ENCODE measurements at places on chromosomes 2 and 18.

- DNase-seq = no peak
Observed at GRCh38 chr2:236393581-236393980, 129.4 kb upstream of the ASB18 start.

GRCh38 chr2:66733364-66733999 is 298.6 kb downstream of the MEIS1 start:
- peak; percentile 67 for DNase-seq

DNA sequence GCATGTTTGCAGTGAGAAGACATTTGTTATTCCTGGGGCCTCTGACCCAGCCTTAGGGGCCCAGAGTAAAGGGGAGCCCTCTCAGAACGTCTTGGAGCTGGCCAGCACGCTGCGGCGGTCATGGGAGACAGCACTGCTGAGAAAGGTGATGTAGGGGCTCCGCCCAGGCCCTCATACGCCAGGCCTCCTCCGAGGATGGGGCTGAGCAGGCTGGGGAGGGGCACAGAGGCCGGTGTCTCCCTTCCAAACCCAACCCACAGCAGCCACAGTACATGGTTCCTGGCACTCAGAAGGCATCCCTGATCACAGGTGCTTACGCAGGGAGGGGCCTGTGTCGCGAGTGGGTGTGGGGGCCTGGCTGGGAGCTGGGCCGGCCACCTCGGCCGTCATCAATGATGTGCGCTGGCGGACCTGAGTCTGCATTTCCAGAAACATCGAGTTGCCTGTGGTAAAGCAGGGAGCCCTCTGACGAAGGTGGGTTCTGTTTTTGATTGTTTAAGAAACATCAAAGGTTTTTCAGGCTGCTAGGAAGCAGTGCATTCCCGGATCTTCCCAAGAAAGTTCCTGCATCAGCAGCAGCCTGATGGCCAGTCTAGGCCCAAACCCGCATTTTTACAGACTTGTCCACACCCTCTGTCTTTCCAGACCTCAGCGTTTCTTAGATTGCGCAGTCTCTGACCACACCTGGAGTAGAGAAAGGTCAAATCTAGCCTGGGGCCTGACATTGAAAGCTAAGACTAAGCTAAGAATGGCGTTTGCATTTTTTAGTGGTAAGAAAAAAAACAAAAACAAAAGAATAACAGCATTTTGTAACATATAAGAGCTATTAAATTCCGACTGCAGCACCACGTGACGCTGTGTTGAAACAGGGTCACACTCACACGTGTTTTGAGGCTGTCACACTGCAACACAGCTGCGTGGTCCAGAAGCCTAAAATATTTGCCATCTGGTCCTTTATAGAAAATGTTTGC is 51.2 kb upstream of the PXDN start:
- peak; percentile 16 for DNase-seq

- no peak for DNase-seq
Observed at GRCh38 chr2:239229545-239230279, 171.1 kb downstream of the HDAC4 start.

- no peak for DNase-seq
Observed at GRCh38 chr2:40016151-40016885, 237.3 kb upstream of the THUMPD2 start.

GRCh38 chr18:24220318-24220688 is 81.4 kb downstream of the CABYR start:
- no peak for DNase-seq

GRCh38 chr2:196088203-196088602 is 19.6 kb upstream of the DNAH7 start:
- DNase-seq = no peak

DNA sequence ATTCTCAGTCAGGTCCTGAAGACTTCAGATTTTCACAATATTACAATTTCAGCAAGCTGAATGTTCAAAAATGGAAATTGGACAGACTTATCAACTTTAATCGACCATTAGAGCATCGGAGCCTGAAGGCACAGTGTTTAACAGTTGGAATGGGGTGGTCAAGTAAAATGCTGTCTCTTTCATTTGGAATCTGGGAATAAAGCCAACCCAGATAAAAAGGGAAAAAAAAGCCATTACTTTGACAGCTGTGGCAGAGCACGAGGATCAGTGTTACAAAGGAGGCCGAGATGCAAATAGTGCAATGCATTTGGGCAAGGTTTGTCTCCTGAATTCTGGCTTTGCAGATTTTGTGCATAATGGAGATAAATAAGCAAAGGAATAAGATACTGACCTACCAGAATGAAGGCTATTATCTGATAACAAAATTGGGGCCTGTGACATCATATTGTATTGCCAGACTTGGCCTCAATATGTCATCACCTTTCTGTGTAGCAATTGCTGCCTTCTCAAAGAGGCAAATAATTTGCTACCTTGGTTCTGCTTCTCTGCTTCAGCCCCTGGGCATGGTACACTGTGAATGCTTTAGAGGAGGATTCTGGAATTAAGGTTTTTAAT is 277.5 kb upstream of the KLHL29 start:
- DNase-seq = no peak

DNA sequence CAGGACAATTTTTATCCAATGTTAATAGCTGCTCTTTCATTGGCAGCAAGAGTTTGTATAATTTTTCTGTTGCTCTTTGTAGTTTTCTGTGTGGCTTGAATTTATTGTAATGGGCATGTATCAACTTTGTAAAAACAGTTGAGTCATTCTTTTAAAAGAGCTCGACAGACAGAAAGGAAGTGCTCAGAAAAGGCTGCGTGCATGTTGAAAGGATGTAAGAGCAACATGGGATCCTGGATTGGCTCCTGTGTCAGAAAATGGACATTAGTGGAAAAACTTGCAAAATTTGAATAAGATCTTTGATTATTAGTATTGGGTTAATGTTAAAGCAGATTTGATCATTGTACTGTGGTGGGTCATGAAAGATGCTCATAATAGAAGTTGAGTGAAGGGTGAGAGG is 93.3 kb upstream of the CDC42EP3 start:
- DNase-seq = no peak
